ENCODE measurements at places on chromosomes 11 and 22.

DNA sequence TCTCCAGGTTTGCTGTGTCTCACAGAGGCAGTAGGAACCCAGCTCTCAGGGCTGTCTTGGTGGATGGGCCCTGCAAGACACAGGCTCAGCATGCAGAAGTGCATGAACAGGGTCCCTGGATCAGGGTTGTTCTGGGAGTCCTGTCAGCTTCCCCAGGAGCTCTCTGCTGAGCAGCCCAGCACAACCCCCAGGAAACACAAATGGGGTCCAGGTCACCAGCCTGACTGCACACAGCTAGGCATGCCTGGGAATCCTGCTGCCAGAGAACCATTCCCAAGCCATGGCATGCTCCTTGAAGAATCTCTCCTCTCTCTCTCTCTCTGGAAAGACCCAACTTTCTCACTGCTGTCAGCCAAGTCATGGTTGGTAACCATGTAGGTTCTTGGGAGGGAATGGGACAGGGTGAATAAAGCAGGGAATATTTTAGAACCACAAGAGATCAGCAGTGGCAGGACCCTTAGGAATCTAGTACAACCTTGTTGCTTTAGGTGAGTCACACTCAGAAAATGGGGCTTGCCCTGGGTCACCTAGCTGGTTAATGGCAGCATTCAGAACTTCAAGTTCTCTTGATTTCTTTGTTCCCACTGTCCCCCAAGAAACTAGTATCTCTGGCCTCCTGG, 21.4 kb downstream of the TUB start:
- H3K4me1 ChIP-seq, result peaks cover 17% of the 10 kb centered on the region
- no peak overlapping the region for H3K4me3 ChIP-seq
- peaks cover 36% of the 10 kb centered on the region for H3K36me3 ChIP-seq
- peak; percentile 46 for DNase-seq

- peaks cover 40% of the 10 kb centered on the region for H3K36me3 ChIP-seq
- no peaks in the 10 kb centered on the region for H3K27me3 ChIP-seq
- no peak for DNase-seq
- peaks cover 10% of the 10 kb centered on the region for H3K4me1 ChIP-seq
- no peak overlapping the region for H3K27ac ChIP-seq
- H3K4me3 ChIP-seq, result no peak overlapping the region
These were observed 75.7 kb upstream of the SUSD2 start for GRCh38 chr22:24105631-24106030.

GRCh38 chr22:22746061-22746962, 101.9 kb downstream of the GGTLC2 start:
- H3K27ac ChIP-seq, result no peak overlapping the region
- no peak for DNase-seq
- no peaks in the 10 kb centered on the region for H3K36me3 ChIP-seq
- no peaks in the 10 kb centered on the region for H3K4me1 ChIP-seq

GRCh38 chr11:107744736-107745135, 32.9 kb upstream of the SLN start:
- H3K36me3 ChIP-seq, result no peaks in the 10 kb centered on the region
- no peak for DNase-seq
- H3K27ac ChIP-seq, result no peak overlapping the region
- H3K4me3 ChIP-seq, result no peak overlapping the region
- no peaks in the 10 kb centered on the region for H3K4me1 ChIP-seq

- H3K27ac ChIP-seq, result no peak overlapping the region
- no peak for DNase-seq
- H3K27me3 ChIP-seq, result no peaks in the 10 kb centered on the region
- peaks cover 13% of the 10 kb centered on the region for H3K4me1 ChIP-seq
These were observed 17.3 kb downstream of the PANX1 start for GRCh38 chr11:94145916-94146315.

DNA sequence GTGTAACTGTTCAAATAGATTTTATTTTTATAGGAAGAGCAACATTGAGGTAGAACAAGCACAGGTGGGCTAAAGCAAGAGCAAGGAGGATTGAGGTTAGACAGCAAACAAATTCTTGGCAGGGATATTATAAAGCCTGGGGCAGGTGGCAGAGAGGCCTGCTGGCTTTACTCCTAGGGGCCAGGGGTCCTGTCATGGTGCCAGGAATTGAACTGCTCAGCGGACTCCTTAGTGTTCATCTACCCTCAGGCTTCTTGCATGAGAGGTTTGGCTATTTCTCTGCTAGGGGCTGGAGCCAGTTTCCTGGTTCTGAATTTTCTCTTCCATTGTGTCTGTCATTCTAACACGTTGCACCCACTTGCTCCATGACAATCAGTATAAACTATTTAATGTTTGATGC, 217.2 kb upstream of the NCAM1 start:
- H3K27me3 ChIP-seq, result no peaks in the 10 kb centered on the region
- H3K4me3 ChIP-seq, result no peak overlapping the region
- no peaks in the 10 kb centered on the region for H3K36me3 ChIP-seq
- no peak overlapping the region for H3K27ac ChIP-seq
- H3K4me1 ChIP-seq, result no peaks in the 10 kb centered on the region

DNA sequence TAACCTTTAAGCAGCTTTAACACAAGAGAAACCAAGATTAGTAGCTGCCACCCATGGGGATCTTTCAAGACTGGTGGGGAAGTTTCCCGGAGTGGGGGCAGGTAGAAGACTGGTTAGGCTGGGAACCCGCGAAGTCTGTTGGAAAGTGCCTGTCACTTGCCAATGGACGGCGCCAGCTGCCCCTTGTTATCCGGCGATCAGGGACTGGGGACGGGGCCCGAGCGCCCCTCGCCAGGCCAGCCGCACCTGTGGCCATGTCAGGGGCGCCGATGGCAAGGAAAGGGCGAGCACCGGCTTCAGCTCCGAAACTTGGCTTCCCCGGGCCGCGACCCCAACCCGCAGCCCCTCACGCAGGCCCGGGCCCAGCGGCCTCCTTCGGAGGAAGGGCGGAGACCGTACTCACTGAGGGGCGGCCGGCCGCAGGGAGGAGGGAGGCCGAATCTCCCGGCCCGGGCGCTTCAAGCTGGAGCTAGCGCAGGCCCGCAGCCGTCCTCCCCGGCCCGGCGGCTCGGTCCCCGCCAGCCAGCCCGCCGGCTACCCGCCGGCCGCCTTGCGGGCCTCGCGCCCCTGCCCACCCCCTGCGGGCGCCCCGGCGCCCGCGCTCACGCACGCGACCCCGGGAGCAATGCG, 539 bp downstream of the EIF4ENIF1 start:
- no peak for DNase-seq
- no peaks in the 10 kb centered on the region for H3K27me3 ChIP-seq
- H3K36me3 ChIP-seq, result peaks cover 11% of the 10 kb centered on the region
- H3K4me1 ChIP-seq, result peaks cover 16% of the 10 kb centered on the region
- H3K27ac ChIP-seq, result peak overlapping the region; percentile 51

DNA sequence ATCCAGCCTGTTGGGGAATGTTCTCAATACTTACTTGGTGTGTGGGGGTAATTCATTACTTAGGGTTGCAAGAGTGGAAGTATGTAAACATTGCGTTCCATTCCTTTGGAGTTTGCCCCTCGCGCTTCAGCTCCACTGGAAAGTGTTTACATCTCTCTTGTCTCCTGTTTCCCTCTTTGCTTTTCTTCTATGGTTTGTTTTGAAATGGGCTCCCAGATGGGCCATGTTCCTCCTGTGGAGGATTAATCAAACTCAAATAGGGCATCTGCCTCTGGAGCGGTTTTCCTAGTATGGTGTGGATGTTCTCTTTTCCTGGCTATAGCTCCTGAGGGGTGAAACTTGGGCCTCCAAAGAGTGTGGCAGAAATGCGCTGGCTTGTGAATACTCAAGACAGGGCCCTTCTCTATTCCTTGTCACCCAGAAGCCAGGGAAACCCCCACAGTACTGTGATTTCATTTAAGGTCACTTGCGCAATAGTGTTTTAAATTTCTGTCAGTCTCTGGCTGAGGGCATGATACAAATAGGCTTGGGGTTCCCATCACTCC, 51.9 kb downstream of the CD44 start:
- H3K4me3 ChIP-seq, result no peak overlapping the region
- peaks cover 92% of the 10 kb centered on the region for H3K36me3 ChIP-seq
- no peaks in the 10 kb centered on the region for H3K27me3 ChIP-seq
- peak overlapping the region; percentile 11 for H3K27ac ChIP-seq
- DNase-seq, result no peak
- H3K4me1 ChIP-seq, result peaks cover 16% of the 10 kb centered on the region

GRCh38 chr22:46140989-46141928, 9.1 kb upstream of the PPARA start:
- H3K4me1 ChIP-seq, result no peaks in the 10 kb centered on the region
- peaks cover 11% of the 10 kb centered on the region for H3K27me3 ChIP-seq
- H3K36me3 ChIP-seq, result no peaks in the 10 kb centered on the region
- peak; percentile 52 for DNase-seq
- no peak overlapping the region for H3K4me3 ChIP-seq

DNA sequence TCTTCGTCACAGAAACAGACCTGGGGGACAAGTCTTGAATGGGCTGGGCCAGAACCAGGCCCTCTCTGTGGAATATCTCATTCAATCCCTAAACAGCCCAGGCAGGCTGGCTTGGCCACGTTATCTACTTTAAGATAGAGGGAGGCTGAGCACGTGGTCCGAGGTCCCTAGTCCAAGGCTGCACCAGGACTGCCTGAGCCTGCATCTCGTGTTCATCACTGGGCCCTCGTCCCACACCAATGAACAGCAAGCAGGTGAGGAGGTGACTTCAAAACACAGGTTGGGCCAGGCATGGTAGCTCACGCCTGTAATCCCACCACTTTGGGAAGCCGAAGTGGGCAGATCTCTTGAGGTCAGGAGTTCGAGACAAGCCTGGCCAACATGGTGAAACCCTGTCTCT, 20.3 kb upstream of the FGF3 start:
- H3K27me3 ChIP-seq, result peaks cover 37% of the 10 kb centered on the region
- DNase-seq, result peak; percentile 32
- no peak overlapping the region for H3K27ac ChIP-seq
- H3K4me3 ChIP-seq, result no peak overlapping the region

GRCh38 chr11:61893981-61894380, 2.6 kb upstream of the FADS3 start:
- H3K27ac ChIP-seq, result peak overlapping the region; percentile 36
- H3K27me3 ChIP-seq, result no peaks in the 10 kb centered on the region
- peaks cover 10% of the 10 kb centered on the region for H3K4me1 ChIP-seq
- H3K36me3 ChIP-seq, result peaks cover 4% of the 10 kb centered on the region
- H3K4me3 ChIP-seq, result no peak overlapping the region
